Muscle of back (tissue), 13 donors: ENCODE measurements at places on chromosomes 16 and 17.

DNA sequence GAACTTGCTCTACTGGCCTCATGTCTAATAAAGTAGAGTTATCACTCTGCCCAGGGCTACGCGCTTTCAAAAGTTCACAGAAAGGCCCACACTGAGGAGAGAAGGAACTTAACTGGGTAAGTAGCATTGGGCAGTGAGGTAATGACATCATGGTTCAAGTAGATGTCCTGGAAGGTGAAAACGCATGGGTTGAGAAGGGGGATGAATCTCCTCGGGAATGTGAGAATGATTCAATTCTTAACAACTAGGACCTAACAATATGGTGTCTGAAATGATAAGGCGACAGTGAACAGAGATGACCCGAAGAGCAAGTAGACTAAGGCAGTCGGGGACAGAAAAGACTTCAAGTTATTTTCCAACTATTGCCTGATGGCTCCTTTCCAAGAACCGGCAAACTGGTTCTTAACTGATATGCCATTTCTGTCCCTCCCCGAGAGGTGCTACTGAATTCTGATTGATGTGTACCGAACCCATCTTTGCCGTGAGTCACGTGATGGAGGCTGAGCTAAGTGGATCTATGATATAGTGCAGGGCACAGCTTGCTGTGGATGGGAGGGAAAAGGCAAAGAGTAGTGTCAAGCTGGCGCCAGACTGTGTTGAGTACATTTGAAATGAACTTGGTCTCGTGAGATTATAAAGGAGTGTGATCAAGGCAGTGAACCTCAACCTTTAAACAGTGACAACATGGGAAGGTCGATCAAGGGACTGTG lies 44.1 kb downstream of the MARCHF10 start:
- no peak for DNase-seq

DNA sequence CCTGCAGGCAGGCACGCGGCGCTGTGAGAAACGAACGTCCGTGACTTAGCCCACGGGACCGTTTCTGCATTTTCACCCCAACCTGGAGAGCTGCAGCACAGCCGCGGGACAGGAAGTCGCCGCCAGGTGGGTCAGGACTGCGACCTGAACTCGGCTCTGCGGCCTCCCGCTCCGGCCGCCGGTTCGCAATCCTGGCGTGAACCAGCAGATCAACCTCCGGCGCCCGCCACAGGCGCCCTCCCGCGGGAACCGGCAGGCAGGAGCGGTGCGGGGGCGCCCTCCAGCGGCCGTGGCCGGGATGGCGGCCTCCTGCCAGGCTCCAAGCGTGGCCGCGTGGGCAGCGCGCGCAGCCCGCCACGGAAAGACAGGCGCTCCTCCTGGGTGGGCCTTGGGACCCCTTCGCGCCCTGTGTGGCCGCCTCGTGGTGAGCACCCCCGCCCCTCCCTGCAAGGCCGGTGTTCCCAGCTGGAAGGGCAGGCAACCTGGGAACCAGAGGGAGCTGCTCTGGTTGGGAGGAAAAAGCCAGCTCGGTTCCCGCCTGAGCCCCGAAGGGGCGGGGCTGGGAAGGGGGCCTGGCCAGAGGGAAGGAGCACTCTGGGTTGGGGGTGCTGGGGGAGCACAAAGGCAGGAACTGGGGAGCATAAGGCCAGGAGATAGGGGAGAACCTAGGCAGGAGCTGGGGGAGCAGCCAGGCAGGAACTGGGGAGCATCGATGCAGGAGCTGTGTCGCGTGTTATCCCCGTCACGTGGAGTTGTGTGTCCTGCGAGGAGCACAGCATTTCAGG lies 28.2 kb downstream of the ACTG1 start:
- peak; percentile 76 for DNase-seq

DNA sequence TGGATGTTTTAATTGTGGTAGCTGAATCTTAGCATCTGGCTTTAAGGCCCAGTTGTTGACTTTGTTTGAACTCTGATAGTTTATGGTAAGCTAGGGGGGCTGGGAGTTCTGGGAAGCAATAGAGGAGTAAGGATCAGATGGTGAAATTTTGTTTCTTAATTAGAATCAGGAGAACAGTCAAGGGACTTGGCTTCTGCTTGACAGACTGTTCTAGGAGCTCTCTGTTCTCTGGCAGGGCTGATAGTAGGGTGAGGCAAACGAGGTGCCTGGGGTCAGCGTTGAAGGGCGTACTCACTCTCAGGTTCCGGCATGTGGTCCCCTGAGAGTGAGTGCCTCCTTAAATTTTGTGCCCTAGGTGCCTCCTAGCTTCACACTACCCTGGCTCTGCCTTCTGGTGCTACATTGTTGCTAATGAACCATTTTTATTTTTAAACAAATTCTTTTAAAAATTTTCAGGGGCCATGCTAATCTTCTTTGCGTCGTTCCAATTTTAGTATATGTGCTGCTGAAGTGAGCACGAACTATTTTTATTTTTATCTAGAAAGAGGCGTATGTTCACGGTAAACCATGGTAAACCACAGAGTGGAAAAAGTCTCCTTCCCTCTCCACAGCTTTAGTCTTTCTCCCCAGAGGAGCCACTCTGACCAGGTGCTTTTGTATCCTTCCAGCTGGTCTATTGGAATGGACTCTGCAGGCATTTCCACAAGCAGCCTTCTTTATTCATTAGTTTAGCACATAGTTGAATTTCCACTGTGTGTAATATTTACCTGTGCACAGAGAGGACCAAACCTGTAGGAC lies 19.7 kb downstream of the SLC7A6 start:
- no peak for DNase-seq

- no peak for DNase-seq
Measured at GRCh38 chr16:11128211-11129141, 127.5 kb downstream of the SOCS1 start.

DNA sequence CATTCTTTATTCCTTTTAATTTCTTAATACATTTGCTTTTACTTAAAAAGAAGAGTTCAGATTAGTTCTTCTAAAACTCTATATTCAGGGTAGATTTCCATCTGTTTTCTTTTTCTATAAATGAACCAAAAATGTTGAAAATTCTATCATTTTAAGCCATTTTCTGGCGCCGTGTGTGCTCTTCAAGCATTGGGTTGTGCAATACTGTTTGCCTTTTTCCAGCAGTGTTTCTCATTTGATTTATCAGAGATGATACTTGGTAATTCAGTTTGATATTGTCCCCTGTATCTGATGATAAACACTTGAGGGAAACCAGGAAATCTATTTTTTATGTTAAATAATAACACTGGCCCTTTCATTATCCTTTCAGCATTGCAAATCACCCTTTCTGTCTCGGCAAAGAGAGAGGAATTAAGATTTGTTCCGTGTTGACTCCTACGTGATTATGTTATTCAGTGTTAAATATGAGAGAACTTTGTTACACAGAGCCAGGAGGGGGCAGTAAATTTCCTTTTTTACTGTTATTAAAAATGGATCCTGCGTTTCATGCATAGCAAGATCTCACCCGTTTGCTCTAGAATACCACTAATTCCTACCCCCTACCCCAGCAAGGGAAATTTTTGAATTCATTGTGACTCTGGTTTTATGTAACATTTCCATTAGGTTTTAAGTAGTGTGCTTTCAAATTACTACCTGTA lies 606.9 kb upstream of the RBFOX1 start:
- no peak for DNase-seq

GRCh38 chr16:70656712-70657263 lies 10.4 kb downstream of the IL34 start:
- DNase-seq: no peak

DNA sequence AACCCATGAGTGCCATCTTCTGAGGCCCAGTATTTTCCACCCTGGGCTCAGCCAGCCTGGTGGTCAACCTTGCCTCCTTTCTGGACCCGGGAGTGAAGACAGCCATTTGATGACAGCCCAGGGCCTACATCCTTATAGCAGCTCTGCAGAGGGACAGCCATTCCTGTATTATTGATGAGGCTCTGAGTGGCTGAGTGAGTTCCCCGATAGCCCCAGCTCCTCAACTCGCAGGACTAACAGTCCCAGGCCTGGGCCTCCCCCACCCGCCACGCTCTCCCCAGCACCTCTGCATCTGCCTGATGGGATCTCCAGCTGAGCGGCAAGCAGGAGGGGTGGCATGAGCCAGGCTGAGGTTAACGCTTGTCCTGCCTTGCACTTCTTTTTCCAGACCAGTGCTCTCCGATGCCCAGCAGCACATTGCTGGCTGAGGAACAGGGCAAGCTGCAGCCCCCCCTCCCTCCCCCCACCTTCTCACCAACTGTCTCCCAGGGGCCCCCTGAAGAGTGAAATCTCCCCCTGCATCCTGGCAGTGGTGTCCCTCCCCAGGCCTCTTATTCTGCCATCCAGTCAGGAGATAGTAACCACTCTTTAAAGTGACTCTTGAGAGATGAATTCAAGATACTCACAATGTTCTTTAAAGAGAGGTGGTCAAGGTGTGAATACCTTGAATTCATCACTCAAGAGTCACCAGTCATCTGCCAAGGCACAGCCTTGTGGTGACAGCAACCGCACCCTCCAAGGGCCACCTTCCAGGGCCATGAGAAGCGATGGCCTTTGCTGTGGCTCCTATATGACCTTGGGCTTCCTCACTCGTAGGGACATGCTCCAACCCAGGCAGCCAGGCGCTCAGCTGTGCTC lies 23.5 kb downstream of the CACNG5 start:
- no peak for DNase-seq

DNA sequence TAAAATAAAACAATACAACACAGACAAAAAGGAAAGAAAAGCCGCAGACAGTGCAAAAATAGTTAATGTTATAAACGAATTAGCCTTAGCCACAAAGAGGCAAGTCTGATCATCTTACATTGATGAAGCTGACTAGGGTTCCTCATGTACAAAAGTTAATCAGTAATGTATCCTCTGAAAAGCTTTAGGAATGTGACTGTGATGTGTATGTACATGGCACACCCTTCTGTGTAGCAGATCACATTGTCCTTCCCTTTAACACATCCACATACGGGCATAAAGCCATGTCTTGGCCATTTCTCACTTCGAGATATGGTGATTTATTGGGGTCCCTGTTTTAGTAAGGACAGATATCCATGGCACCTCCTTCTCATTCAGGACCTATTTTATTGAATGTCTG lies 1327.5 kb upstream of the CDH8 start:
- DNase-seq: no peak

- DNase-seq: no peak
Measured at GRCh38 chr16:31202414-31203375, at the start of gene PYCARD. Gene PYCARD, minus strand, starts transcription at chr16:31202760. Its CDS starts 70 bp downstream, at chr16:31202690.

DNA sequence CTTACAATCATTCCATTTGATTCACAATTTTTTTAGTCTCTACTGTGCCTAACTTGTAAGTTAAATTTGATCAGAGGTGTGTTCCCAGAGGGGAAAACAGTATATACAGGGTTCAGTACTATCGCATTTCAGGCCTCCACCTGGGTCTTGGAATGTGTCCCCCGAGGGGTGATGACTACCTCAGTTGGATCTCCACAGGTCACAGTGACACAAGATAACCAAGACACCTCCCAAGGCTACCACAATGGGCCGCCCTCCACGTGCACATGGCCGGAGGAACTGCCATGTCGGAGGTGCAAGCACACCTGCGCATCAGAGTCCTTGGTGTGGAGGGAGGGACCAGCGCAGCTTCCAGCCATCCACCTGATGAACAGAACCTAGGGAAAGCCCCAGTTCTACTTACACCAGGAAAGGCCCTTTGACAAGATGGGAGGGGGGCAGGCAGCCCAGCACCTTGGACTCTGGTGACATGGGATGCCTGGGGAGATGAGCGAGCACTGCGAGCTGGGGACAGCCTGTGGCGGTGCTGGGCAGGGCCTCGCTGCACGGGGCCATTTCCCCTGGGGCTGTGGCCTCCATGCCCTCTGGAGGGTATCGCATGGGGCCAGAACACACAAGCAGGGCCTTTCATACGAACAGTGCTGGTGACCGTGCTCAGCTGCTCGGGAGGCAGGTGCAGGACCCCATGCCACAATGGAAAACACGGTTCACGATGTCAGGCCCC lies 33.9 kb downstream of the PDIA2 start:
- no peak for DNase-seq

DNA sequence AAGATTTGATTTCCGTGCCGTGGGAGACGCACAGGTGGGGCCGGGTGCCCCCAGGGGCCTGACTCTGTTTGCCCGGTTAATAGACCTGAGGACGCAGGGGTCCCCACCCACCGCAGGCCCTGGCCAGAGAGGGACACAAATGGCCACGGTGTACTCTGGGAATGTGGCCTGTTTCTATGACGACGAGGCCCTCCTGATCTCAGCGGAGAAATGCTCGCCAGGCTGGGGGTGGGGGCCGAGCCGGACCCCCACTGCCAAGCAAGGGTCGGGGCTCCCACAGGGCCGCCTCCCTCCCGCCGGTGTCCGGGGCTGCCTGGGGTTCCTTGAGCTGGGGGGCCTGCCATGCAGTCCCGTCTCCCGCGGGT lies 24.5 kb upstream of the C1QTNF8 start:
- no peak for DNase-seq

GRCh38 chr17:56727876-56728617 lies 105.7 kb downstream of the C17orf67 start:
- DNase-seq: no peak

DNA sequence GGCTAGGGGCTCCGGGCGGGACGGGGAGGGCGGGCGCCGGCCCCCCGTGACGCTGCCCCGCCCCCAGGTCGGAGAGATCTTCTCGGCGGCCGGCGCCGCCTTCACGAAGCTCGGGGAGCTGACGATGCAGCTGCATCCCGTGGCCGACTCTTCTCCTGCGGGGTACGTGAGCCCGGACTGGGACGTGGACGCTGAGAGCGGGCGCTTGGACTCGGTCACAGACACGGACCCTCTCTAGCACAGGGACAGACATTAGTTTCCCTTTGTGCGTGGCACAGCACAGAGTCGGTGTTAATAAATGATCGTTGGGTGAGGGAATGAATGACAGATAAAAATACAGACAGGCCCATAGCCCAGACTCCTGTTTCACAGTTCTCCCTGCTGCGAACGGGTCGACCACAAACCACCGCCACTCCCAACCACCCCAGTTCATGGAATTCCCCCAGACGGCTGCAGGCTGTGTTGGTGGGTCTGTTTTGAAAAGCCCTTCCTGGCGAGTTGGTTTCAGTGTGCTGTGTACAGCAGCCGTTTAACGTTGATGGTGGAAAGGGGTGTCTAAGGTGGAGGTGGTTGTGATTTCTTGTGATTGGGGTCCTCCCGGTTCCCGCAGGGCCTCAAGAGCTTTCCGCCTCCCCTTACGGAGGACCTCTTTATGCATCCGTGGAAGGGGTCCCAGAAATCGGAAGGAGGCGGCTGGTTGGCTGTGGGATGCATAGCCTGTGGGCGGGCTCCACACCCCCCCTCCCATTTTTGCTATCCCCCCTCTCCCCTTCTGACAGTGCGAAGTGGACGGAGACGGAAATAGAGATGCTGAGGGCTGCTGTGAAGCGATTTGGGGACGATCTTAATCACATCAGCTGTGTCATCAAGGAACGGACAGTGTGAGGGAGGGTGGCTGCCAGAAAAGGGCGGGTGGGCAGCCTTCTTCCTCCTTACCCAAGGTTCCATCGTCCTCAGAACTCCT lies 2.9 kb downstream of the RNASEK start:
- no peak for DNase-seq

DNA sequence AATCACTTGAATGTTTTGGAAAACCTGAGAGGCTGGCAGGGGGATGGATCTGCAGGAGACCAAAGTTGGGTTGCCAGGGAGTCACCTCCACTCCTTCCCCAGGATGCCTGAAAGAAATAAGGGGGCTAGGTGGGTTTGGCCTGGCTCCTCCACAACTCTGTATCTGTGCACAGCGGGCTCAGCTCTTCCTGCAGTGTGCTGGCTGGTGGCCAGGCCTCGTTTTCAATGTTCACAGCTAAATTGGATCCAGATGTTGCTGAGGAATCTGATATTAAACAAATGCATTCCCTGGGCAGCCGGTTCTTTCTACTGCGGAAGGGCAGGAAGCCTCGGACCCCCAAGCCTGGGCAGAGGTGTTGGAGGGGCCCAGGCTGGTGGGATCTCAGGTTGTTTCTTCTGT lies 106.2 kb downstream of the N4BP1 start:
- DNase-seq: peak; percentile 92

- DNase-seq: no peak
Measured at GRCh38 chr16:89341279-89341678, 123.8 kb downstream of the ZNF778 start.

- no peak for DNase-seq
Measured at GRCh38 chr17:36935671-36936454, 1.4 kb upstream of the LHX1 start.
